ENCODE measurements at places on chromosomes 13 and 19.

DNA sequence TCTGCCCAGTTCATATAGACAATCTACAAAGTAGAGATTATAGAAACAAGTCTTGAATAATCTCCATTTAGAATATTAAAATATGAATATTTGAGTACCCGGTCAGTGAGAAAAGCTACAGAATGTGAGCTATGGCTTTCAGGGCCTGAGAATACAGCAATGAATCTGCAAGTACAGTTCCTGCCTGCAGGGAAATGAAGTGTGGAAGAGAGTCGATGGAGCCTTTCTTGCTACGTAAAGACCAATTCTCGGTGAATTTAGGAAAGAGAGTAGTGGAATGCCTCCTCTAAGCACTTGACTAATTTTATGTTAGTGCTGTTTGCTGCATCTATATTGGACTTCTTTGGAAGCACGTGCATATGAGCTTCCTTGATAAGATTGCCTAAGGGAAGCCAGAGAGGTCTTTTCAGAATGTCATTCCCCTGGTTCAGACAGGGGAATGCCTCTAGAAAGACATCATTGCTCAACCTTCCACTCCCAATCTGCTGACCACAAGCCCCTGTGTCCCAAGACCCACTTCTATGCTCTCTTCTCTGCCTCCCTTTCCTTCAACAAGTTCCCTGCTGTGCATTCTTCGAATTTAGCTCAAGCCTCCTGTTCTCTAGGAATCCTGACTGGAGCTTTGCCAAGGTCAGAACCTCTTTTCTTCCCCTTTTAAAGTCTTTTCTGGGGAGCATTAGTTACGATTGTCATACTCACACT is 41.9 kb downstream of the GPC6 start:
- DNase-seq, result no peak

DNA sequence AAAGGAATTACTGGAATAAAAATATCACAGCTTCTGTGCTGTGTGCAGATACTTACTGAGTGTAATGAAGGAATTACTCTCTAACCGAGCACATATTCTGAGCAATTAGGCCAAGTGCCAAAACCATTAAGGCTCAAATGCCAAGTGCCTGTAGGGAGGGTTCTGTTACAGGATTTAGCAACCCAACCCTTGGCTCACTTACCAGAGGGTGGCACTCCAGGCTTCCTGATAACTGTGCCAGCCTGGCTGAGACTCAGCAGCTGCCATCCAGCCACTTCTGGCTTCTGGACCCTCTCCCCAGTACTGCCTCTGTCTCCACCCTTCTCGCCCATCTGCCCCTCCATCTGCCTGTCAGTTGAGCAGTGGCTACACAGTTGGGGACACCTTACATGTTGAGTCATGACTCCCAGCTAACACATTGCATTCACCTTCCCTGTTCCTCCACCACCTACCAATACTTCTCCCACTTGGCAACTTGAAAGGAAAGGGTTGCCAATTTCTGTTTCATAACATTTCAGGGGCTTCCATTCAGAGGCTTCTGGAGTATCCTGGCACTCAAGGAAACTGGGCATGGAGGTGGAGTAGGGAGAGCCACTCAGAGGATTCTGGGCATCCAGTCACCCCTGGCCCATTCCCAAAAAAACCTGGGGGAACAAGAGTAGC is 110.5 kb downstream of the COG6 start:
- no peak for DNase-seq

DNA sequence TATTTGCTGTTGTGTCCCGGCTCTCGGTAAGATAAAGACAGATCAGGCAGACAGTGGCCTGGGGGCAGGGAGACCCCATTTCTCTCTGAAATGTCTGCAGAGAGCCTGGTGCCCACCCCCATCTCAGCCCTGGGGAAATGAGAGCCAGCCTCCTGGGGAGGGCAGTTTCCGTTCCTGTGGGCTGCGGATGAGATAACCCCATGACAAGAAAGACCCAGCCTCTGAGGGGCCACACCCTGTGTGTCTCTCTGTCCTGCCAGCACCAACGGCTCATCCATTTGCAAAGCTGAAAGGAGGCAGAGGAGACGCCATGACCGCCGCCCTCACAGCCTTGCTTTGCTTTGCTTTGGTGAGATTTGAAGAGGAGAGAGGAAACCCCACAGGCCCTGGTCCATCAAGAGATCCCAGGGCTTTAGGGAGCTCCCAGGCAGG is 28.1 kb upstream of the KIR3DL3 start:
- DNase-seq, result no peak

- DNase-seq, result no peak
Measured at GRCh38 chr13:99205621-99206220, 5.1 kb downstream of the UBAC2 start.

DNA sequence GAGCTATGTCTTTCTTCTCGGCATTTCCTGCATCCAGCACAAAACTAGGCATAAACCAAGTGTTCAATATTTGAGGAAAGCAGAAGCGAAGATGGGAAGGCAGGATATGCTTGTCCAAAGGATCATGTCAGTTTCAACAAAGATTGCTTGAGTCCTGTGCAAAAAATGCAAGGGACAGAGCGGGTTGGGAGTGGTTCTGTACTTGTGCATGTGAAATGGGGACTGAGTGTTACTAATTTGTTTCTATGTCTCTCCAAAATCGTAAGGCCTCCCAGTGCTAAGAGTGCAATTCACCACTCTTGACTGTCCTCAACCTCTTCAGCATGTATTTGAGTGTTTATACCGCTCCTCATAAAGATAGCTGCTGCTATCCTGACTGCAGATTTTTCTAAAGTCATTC is 166.2 kb downstream of the DLEU7 start:
- no peak for DNase-seq

GRCh38 chr19:51296336-51297093 is 14.9 kb upstream of the IGLON5 start:
- no peak for DNase-seq

Measured in cortex of kidney (tissue), 1 donor.